ENCODE measurements at places on chromosomes 16 and 17. TPM values are rescaled to one million over a fixed set of nuclear protein-coding genes. Genes with fewer than 3 reads are reported as not detected.

DNA sequence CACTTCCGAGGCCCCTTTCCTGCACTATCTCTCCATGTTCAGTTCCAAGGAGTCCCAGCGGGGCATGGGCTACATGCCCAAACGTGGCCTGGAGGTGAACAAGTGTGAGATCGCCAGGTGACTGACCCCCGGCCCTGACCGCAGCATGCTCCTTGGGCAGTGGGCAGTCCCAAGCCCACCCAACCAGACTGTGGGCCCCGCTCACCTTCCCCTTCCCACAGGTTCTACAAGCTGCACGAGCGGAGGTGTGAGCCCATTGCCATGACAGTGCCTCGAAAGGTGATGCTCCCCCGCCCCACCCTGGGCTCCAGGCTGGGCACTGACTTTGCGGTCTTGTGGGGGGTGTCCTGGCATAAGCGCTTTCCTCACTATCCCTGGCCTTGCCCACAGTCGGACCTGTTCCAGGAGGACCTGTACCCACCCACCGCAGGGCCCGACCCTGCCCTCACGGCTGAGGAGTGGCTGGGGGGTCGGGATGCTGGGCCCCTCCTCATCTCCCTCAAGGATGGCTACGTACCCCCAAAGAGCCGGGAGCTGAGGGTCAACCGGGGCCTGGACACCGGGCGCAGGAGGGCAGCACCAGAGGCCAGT, 4.7 kb downstream of the CORO1A start:
- no peak for DNase-seq

DNA sequence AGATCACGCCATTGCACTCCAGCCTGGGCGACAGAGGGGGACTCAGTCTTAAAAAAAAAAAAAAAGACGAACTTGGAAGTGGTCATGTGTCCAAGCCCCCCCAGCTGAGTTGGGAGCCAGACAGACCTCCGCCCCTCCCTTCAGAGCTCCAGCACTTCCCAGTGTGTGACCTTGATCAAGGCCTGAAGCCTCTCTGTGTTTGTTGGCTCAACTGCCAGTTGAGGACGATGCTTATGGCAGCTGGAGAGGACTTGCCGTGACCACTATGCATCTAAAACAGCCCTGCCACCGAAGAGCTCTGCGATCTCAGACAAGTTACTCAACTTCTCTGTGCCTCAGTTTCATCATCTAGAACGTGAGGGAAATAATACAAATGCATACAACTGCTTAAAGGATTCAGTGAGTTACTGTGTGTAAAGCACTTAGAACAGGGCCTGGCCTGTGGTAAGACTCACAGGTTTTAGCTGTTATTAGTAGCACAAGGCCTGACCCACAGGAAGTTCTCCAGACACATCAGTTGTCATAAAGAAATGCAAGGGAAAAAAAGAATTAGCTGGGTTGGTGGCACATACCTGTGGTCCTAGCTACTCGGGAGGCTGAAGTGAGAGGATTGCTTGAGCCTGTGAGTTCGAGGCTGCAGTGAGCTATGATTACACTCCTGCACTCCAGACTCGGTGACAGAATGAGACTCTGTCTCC, 7.0 kb upstream of the IL27 start:
- DNase-seq, result no peak

MYH2 gene
- not detected for total RNA-seq

PRAC2 gene
- total RNA-seq, result not detected

DNA sequence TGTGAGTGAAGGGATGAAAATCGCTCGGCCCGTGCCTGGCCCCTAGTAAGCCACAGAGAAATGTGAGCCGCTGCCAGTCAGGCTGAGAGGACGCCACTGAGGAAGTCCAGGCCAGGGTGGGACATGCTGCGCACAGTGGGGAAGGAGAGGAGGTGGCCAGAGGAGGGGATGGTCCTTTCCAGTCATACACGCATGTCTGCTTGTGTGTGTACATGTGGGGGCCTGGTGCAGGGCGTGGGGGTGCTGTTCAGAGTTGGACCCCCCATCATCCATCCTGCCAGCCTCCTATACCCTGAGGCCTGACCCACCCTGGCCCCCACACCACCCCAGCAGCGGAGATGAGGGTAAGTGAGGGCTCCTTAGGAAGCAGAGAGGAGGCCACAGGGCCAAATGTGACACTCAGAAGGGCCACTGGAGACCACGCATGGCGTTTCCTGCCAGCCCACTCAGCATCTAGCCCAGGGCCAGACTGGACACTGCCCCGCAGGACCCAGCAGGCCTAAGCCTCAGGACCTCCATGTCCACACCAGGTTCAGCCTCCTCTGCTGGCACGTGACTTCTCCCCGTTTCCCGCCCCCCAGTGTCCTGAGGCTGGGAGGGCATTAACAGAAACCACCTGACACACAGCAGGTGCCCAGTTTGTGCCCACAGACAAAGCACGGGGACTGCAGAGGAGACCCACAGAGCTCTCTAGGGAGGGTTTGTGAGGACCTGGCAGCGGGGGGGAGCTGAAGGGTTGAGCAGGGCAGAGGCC, 7.0 kb downstream of the DOC2A start:
- DNase-seq, result no peak

- no peak for DNase-seq
These were observed 603.8 kb downstream of the CDH8 start for GRCh38 chr16:61432421-61432820.

DNA sequence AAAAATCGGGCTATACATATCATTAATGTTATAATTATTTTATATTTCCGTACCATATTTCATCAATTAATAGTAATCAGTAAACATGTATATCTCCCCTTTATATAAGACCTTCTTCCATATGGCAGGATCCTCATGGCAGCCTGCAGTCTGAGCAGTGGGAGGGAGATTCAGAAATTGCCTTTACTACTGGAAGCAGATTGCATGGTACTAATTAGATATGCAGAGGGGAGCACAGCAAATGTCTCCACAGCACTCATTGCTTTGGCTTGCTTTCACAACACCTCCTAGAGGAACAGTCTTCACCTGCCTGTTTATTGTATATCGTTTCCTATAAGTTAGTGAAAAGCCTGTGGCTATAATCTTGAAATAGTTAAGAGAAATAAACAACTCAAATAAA, 585.8 kb upstream of the GOT2 start:
- DNase-seq, result no peak

DNA sequence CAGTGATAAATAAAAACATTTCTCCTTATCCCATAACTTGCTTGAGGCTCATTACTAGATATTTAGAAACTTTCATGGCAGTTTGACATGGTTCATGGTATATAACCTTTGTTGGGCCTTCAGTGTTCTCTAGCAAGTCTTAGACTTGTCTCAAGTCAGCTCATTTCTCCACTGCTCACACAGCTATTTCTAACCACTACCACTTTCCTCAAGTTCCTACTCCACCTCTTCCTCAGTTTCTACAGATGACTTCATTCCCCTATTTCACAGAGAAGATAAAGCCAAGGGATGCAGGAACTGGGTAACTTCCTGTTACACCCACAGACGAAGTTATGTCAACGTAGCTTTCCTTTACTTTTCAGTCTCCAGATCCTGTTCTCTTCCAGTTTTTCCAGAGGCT, 23.2 kb downstream of the NLK start:
- no peak for DNase-seq

- no peak for DNase-seq
These were observed 32.2 kb downstream of the TEKT3 start for GRCh38 chr17:15309236-15309635.

TAF15 gene
- 76.8 TPM for total RNA-seq

- DNase-seq, result no peak
These were observed 31.3 kb downstream of the WNT9B start for GRCh38 chr17:46882666-46883065.

DNA sequence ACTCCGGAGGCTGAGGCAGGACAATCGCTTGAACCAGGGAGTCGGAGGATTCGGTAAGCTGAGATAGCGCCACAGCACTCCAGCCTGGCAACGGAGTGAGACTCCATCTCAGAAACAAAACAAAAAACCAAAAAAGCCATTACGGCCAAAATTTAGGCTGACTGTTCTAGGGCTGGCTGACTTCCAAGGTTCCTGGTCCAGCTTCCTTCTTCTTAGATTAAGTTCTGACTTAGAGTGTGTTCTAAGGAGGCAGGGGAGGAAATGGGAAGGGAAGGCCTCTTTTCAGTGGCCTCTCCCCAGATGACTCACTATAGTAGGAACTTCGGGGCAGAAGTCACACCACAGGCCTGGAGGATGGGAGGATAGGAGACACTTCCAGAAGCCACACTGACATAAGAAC, 27.7 kb upstream of the CLEC18B start:
- DNase-seq, result no peak

DNA sequence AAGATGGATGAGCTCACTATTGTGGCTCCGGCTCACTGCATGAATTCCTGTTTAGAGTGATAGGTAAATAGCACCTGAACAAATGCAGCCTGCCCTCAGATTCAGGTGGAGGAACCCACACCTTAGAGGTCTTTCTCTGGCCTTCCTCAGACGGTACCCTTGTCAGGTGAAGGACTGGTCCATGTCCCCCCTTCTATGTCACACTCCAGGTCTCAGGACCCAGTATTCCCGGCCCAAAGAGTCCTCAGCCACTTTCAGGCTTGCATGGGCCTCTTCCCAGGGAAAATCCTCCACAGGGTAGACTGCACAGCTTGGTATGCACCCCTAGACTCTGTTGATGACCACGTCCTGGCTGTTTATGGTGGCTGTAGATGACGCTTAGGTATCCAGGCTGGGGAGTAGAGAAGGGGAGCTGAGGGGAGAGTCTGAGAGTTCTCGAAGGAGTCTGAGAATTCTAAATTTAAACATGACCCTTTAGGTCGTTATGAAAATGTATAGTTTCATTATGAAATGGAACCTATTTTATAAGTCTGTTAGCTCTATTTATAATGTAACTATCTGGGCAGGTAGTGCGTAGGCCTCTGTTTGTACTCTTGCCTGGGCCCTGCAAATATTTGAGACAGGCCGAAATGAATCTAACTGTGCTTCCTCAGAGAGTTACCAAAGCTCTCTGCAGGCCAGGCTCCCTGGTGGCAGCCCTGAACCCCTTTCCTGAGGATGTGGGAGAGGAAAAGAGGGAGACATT, 32.5 kb upstream of the CCR7 start:
- no peak for DNase-seq

SLC22A31 gene
- total RNA-seq, result not detected

- DNase-seq, result no peak
These were observed 699 bp downstream of the FAM222B start for GRCh38 chr17:28841901-28842281.

DNA sequence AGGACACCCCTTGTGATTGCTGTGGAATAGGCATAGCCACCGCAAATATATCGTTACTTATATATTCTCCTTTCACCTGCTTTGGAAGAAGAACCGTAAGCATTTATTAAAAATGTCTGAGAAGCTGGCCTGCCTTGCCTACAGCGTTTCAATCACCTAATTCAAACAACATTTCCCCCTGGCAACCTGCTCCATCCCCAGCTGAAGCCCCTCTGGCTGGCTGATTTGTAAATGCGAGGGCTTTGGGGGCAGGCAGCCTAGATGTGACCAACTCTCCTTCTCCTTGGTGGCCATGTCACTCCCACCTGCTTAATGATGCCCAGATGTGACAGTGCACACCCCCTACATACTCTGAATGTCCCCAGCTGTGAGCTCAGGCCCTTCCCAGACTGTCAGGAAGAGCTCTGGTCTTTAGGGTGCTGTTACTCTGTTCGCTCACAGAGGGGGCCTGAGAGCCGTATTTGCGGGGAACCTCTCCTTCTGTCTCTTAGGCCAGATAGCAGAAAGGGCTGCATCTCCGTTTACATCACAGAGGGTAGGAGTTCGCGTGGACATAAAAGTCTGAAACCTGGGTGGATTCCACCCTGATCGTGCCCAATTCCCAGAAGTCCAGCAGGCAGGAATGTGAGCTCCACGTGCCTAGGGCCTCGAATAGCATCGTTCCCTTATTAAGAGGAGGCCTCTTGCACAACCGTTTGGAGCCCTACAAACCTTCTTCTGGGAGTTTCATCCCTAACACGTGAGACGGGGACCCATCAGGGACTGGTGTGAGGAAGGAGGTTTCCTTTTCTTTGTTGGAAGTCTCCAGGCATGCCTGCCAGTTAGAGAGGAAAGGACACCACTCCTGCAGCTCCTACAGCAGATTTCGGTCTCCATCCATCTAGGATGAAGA, 2.4 kb upstream of the SDK2 start:
- DNase-seq, result no peak

DNA sequence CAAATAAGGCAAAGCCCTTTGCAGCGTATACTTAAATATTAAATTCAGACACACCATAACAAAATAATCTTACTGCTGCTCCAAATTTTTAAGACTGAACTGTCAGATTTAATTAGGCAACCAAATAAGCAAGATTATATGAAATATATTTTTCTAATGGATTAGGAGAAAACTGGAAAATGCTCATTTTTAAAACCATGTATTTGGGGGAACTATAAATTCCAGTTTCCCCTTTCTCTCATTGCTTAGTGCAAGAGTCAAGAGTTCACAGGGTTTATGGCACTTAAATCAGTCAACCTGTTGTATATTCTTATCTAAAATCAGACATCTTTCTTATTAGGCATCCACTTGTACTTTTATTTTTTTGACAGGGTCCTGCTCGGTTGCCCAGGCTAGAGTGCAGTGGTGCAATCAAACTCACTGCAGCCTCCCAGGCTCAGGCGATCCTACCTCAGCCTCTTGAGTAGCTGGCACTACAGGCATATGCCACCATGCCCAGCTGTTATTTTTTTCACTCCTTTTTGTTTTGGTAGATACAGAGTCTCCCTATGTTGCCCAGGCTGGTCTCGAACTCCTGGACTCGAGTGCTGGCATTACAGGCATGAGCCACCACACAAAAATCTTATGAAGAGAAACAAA, 2.1 kb upstream of the KANSL1 start:
- DNase-seq, result no peak

All from breast epithelium (tissue), 4 donors.